ENCODE measurements at places on chromosomes 5 and 9.

GRCh38 chr5:113204525-113205161 is 228.0 kb downstream of the DCP2 start:
- DNase-seq, result no peak

DNA sequence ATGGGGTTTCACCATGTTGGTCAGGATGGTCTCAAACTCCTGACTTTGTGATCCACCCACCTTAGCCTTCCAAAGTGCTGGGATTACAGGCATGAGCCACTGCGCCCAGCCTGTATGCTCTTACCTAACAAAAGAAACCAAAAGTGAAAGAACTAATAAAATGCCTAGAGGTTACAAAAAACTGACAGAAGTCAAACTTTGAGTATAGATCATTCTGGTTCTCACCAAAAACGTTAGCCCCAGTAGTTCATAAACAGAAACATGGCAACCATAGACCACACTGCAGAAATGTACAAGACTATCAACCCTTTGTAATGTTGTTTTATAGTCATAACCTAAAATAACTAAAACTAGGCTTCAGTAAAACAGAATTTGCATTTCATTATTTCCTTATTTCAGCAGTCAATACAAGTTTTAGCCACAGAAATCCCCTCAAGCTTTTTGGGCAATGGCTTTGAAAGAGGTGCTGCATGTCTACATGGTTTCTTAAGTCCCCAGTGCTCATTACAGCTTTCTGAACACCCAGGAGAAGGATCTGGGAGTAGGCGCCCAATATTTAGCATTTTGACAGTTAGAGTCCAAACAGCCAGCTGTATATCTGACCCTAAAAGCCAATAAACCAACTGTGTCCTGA is 72.5 kb downstream of the EPB41L4A start:
- DNase-seq, result no peak

GRCh38 chr5:71533615-71534014 is 53.5 kb upstream of the MCCC2 start:
- DNase-seq, result no peak

- DNase-seq, result no peak
Measured at GRCh38 chr5:1462358-1462757, 17.1 kb upstream of the SLC6A3 start.

- no peak for DNase-seq
Measured at GRCh38 chr9:18675973-18676372, 202.0 kb downstream of the ADAMTSL1 start.

GRCh38 chr5:175284806-175285205 is 159.2 kb downstream of the DRD1 start:
- DNase-seq, result no peak

GRCh38 chr5:141514330-141515133 is 25.7 kb downstream of the PCDHGC5 start:
- no peak for DNase-seq

GRCh38 chr5:65383859-65384258 is 97.9 kb downstream of the ADAMTS6 start:
- no peak for DNase-seq

- DNase-seq, result no peak
Measured at GRCh38 chr5:6632324-6632887, 438 bp downstream of the NSUN2 start.

GRCh38 chr5:132850066-132850465 is 16.2 kb downstream of the GDF9 start:
- DNase-seq, result no peak

- no peak for DNase-seq
Measured at GRCh38 chr5:67245259-67245846, 48.8 kb upstream of the CD180 start.

DNA sequence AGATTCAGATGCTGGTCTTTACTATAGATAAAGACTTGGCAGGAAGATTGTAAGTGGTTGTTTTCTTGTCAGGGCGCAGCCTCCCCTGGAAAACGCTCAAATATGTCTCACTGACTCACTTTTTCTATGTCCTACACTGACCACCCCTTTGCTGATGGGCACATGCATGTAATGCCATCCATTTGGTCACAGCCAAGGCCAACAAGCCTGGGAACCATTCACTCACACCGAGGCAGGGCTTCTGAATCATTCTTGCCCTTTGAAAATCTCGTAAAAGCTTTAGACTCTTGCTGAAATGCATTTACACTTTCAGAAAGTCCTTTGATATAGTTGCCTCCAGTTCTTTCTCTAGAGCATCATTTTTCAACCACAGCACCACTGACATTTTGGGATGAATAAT is 249.4 kb downstream of the ACTL7B start:
- no peak for DNase-seq

- no peak for DNase-seq
Measured at GRCh38 chr9:16718952-16719351, 151.5 kb downstream of the BNC2 start.

GRCh38 chr5:172322028-172322965 is 38.7 kb upstream of the UBTD2 start:
- DNase-seq, result no peak

DNA sequence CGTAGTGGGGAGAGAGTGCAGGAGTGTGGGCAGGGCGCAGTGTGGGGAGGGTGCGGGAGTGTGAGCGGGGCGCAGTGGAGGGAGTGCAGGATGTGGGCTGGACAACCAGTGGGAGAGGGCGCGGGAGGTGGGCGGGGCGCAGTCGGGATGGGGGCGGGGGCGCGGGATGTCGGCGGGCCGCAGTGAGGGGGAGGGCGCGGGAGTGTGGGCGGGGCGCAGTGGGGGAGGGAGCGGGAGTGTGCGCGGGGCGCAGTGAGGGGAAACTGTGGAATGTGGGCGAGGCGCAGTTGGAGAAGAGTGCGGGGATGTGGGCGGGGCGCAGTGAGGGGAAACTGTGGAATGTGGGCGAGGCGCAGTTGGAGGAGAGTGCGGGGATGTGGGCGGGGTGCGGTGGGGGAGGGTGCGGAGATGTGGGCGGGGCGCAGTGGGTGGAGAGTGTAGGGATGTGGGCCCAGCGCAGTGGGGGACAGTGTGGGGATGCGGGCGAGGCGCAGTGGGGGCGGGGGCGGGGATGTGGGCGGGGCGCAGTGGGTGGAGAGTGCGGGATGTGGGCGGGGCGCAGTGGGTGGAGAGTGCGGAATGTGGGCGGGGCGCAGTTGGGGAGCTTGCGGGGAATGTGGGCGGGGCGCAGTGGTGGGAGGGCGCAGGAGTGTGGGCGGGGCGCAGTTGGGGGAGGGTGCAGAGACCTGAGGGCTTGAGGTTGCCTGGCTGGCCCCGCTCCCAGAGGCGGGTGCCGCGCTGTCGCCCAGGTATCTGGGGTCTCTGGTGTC is at the start of gene NXNL2:
TSS of gene NXNL2 (plus strand) at position 723 of the 770 bp plus-strand sequence. CDS start 257 bp downstream, outside the sequence.
- DNase-seq, result no peak

- no peak for DNase-seq
Measured at GRCh38 chr9:78004478-78005229, 27.0 kb downstream of the GNAQ start.

- no peak for DNase-seq
Measured at GRCh38 chr5:141870871-141871270, 7.3 kb downstream of the PCDH1 start.

DNA sequence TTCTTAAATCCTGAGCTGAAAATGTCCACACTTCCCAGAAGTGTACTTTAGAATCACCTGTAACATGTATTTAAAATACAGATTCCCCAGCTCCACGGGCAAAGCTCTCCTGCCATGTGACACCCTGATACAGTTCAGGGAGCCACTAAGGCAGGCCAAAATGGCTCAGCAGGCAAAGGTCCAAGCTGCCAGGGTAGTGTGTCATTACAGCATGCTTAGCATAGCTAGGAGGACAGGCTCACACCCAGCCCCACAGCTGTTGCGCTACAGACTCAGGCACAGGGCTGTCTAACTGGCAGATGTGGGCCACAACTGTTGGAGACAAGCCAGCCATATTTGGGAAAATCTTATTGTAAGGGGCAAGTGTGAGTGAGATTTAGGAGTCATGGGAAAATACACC is 73.0 kb downstream of the C9orf85 start:
- no peak for DNase-seq

DNA sequence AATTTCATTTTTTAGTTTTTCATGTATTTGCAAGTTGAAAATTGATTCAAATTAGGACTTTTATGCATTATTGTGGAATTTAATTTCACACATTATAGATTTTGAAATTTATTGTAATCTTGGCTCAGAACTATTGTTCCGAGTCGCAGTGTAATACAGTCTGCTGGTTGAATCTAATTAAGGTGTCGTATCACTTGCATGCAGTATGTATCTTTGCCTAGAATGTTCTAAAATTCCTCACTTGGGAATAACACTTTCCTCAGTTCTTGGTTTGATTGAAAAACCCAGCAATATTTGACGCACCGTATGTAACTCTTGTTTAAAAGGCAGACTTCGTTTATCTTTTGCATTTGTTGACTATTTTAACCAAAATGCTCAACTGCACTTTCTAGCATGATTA is 49.4 kb downstream of the MELK start:
- no peak for DNase-seq

DNA sequence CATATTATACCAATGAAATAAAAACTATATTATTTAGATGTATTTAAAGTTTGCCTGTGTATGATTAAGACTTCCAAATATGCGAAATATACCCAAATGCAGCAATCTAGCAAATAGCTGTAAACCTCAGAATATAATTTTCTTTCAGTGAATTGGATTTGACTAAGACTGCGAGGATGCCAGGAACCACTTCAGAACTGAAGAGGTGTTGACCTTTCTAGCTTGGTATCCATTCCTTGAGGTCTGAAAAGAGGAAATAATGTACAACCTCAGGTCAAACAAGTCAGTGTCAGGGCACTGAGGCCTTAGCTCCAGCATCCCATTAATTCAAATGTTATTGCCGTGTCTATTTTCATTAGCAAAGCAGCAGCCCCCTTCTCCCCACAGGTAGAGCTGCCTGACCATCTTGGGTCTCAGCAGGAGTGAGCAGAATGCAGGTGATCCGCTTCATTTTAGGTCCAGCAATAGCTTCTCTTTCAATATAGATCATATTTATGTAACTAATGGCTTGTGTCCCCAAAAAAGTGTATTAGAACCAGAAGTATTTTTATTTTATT is 100.0 kb downstream of the KIAA1958 start:
- no peak for DNase-seq

DNA sequence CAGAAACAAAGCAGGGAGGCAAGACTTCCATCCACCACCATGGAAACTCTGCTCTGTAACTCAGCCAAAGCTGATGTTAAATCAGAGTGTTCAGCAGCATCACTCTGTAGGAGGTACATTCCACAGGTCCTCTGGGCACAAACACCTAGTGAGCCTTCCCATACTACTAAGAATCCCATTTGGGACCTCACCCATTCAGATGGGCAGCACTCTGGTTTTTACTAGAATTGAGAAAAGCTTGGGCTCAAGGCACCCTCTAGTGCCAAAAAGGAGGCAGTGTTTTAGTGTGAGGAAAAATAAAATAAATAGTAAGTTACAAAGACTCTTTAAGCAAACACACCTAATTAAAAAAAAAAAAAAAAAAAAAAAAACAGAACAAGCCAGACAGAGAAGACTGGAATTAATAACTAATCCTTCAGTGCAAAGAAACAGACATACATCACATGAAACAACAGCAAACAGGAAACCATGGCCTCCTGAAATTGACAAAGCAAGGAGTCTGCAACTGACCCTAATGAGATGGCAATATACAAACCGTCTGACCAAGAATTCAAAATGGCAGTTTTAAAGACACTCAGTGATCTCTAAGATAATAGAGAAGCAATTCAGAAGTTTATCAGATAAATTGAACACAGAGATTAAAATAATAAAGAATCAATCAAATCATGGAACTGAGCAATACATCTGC is 159.5 kb downstream of the GNA14 start:
- DNase-seq, result no peak

- no peak for DNase-seq
Measured at GRCh38 chr5:90602681-90603080, 44.1 kb downstream of the ADGRV1 start.

GRCh38 chr9:73640971-73641370 is 489.3 kb downstream of the ANXA1 start:
- no peak for DNase-seq

DNA sequence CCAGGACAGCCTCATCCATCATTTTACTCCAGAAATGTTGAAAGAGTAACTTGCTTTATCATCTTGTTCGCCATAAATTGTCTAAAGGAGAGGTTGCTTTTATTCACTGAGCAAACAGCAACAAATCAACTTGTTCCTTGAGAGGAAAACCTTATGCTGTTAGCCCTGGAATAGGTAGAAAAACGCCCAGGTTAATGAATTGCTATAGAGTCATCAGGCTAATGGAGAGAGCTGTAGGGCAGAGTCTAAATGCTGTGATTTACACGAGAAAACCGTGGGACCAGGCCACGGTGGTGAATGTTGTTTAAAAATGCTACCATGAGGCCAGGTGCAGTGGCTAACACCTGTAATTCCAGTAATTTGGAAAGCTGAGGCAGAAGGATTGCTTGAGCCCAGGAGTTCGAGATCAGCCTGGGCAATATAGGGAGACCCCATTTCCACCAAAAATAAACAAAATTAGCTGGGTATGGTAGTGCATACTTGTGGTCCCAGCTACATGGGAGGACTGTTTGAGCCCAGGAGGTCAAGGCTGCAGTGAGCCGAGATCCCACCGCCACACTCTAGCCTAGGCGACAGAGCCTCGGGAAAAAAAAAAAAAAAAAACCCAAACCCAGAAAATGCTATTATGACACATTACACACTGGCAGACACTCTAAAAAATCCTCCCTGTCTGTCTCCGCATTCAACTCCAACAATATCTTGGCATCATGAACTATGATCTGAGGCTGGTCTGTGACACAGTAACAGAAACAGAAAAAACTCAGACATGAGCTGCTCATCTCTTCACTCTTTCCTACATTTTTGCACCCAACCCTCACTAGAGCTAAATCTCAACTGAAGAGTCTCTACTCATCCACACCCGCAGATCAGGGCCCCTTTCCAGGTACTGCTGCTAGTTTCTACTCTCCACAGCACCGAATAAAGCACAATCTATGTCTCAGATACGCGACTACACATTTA is 118.6 kb upstream of the RETREG1 start:
- no peak for DNase-seq

GRCh38 chr9:128421482-128421996 is 882 bp downstream of the CERCAM start:
- DNase-seq, result no peak

DNA sequence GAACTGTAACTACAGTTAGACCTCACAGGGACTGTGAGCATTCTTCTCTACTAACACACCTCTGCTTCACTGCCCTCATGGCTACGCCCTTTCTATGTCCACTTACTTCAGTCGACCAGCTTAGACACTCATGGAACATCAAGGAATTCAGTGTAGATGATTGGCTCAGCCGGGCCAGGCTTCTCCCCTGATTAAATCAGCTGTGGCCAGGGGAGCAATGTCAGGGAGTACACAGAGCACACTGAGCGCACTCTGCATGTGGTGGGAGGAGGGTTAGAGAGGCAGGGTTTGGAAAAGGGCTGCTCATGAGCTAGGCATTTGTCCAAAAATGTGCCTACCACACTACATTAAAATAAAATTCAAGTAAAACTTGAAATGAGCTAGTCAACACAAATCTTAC is 400.5 kb downstream of the ARRDC3 start:
- no peak for DNase-seq

GRCh38 chr5:41181691-41182564 is 31.4 kb downstream of the C6 start:
- no peak for DNase-seq
